ENCODE measurements at places on chromosomes 1 and 21. TPM values are rescaled to one million over a fixed set of nuclear protein-coding genes. Genes with fewer than 3 reads are reported as not detected.
A peak's percentile ranks its signal among the peaks of the same experiment; 100 is the strongest.

DNA sequence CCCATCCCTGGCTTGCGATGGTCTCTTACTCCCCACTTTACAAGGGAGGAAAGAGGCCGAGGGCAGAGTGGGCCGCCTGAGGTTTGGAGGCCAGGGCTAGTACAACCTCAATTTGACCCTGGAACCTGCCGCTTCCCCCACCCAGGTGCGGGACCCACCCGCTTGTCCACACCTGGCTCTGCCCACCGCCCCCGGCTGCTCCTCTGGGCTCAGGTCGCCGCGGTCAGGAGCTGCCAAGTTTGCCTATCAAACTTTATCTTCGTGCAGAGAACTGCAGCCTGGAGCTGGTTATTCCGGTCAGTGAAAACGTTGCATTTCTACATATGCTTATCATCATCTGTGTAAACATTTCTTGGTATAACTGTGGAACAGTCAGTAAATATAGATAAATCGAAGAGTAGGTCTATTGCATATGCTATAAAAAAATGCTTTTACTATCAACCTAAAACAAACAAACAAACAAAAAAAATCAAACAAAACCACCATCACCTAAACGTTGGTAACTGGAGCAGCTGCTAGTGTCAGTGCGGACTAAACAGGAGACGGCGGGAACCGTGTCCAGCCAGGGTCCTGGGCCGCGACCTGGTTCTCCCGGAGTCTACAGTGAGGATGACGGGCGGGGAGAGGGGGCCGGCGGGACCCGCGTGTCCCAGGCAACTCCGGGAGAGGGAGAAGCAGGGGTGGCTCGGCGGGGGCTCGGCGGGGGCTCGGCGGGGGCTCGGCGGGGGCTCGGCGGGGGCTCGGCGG lies 906 bp upstream of the ADARB1 start:
- H3K4me1 ChIP-seq: peaks cover 25% of the 10 kb centered on the region
- peak overlapping the region; percentile 87 for H3K27ac ChIP-seq
- DNase-seq: no peak
- H3K36me3 ChIP-seq: no peaks in the 10 kb centered on the region
- peak overlapping the region; percentile 98 for H3K4me3 ChIP-seq

DNA sequence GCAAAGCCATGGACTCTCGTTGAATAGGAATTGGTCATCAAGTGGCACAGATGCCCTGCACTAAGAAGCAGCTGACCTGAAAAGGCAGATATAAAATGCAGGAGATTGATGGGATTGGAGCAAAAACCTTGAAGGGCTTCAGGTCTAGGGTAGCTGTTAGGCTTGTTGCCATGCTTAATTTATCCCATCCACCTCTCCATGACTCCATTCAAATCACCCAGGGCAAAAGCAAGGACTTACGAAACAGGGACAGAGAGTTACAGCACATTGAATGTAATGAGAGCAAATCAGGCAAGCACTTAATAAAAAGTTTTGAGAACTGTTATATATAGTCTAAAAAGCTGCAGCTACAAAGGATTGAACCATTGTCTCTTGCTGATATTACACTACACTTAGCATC lies 298.2 kb upstream of the ESRRG start:
- no peak for DNase-seq
- H3K27ac ChIP-seq: no peak overlapping the region
- H3K4me1 ChIP-seq: no peaks in the 10 kb centered on the region
- no peak overlapping the region for H3K4me3 ChIP-seq
- no peaks in the 10 kb centered on the region for H3K36me3 ChIP-seq

- no peaks in the 10 kb centered on the region for H3K27me3 ChIP-seq
- no peak for DNase-seq
- H3K4me1 ChIP-seq: no peaks in the 10 kb centered on the region
- no peaks in the 10 kb centered on the region for H3K36me3 ChIP-seq
- no peak overlapping the region for H3K27ac ChIP-seq
Observed at GRCh38 chr1:216815260-216816131, 92.3 kb upstream of the ESRRG start.

- no peaks in the 10 kb centered on the region for H3K4me1 ChIP-seq
- H3K27ac ChIP-seq: no peak overlapping the region
- H3K36me3 ChIP-seq: no peaks in the 10 kb centered on the region
- no peaks in the 10 kb centered on the region for H3K27me3 ChIP-seq
Observed at GRCh38 chr1:72178266-72178665, 104.1 kb downstream of the NEGR1 start.

GRCh38 chr1:91876040-91876470 lies 9.9 kb downstream of the TGFBR3 start:
- H3K4me3 ChIP-seq: peak overlapping the region; percentile 68
- peak overlapping the region; percentile 87 for H3K27ac ChIP-seq
- no peaks in the 10 kb centered on the region for H3K36me3 ChIP-seq
- DNase-seq: peak; percentile 75
- no peaks in the 10 kb centered on the region for H3K27me3 ChIP-seq

The ESPN gene
- 0.84 TPM for total RNA-seq

All from natural killer cell treated with Interleukin-12 subunit alpha and Interleukin-12 subunit beta and Interleukin-15 and Interleukin-18, amount 100 ng/mL, for 72 hours (primary cell).